MG63 (cell line): ENCODE measurements at places on chromosomes 1 and 21.

GRCh38 chr21:27365394-27365793, 398.5 kb upstream of the ADAMTS5 start:
- no peak for DNase-seq

- no peak for DNase-seq
These were observed 57.9 kb upstream of the TENT5B start for GRCh38 chr1:27070390-27071048.

- DNase-seq: no peak
These were observed 19.9 kb downstream of the INSRR start for GRCh38 chr1:156838972-156839371.

- peak; percentile 33 for DNase-seq
These were observed 12.0 kb upstream of the ADORA3 start for GRCh38 chr1:111515291-111516004.

DNA sequence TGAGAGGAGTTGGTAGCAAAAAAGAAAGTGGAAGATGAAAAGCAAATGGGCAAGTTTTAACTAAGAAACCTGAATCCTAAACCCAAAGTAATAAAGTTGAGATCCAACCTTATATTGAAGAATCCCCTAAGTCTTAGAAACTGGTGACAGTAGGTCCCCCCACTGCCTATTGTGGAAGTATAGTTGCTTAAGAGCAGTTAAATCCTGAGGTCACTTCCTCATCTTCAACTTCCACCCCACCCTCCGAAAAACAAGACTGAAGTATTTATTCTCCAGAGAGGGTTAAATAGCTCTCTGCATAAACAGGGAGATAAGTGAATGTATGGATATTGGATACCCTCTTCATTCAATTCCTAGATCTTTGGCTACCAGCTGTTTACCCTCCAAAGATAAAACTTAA, 3.3 kb upstream of the DSTYK start:
- no peak for DNase-seq

GRCh38 chr1:1092149-1092855, 18.2 kb upstream of the RNF223 start:
- no peak for DNase-seq

DNA sequence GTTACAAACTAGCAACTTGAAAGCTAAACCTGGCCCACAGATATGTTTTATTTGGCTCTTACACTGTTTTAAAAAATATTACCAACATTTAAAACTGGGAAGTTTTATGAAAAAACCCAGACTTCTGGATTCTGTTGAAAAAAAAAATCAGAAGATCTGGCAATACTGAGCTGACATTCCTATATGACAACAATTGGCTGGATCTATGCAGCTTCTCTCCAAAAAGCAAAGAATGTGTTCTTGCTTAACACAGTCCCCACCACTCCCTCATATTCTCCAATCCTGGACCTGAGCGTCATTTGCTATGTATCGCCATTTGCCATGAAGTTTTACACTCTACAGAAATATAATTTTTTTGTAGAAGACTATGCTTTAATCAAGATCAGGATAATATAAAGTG, 859.6 kb downstream of the LTN1 start:
- no peak for DNase-seq

DNA sequence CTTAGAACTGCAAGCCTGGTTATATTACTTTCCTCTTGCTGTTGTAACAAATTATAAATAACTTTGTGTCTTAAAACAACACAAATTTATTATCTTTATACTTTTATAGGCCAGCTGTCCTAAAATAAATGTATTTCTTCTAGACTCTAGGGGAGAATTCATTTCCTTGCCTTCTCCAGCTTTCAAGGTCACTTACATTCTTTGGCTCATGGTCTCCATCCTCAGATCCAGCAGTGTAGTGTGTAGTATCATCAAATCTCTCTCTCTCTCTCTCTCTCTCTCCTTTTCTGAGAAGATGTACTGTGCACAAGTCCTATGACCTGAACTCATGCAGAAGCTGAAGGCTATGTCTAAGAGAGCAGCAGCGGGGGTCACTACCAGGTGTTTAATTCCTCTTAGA, 1510.6 kb downstream of the MRPL39 start:
- DNase-seq: no peak

DNA sequence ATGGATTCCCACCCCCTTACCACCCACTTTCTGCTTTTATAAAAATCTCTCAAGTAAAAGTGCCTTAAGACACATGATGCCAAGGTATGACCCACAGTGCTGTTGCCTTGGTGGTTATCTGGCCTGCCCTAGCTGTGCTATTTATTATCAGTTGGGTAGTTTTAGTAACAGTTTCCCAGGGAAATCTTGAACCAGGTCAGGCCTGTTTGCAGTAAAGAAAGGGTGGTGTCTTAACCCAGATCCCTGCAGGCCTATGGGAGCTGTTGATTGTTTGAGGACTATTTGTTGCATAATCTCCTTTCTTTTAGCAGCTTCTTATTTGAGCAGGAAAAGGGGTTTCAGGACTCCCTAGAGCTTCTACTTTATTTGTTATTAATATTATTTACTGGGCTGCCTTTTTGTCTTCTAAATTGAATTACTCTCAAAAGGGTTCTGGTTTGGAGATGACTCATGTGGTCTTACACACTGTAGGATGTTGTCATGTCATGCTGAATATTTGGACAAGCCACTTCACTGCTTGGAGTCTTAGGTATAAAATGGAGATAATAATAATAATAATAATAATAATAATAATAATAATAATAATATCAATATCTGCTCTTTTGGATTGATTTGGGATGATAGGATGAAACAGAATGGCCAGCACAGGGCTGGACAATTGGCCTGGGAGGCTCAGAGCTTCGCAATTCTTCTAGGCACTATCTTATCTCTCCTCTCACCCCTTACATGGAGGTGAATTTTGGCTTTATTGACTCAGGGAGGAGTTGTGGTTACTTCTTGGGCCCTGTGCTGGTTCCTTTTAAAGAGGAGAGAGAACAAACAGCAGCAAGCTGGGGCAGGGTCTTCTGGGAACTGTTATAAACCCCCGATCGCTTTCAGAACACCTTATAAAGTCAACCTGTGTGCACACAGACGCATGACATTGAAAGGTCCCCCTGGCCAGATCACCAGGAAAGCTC, 252.1 kb downstream of the PRDM2 start:
- DNase-seq: no peak

GRCh38 chr1:221998186-221998612, 256.3 kb upstream of the DUSP10 start:
- no peak for DNase-seq

GRCh38 chr1:18574754-18575153, 55.9 kb upstream of the PAX7 start:
- no peak for DNase-seq

- no peak for DNase-seq
These were observed 96.5 kb downstream of the USP25 start for GRCh38 chr21:15826147-15826780.

DNA sequence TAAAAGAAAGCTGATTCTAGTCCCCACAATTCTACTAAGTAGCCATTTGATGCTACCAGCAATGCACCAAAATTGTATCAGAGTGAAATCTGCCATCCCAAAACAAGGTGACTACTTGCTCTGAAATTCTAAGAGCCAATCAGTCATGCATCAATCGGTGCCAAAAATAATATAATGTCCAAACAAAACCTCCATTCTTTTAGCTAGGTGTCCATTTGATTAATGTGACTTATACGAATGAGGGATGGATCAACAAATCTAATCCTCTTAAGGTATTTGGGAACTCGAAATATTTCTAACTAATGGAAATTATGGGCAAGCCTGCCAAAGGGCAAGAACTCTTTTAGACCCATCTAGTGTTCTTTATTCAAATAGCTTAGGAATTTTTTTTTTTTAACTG, 66.4 kb upstream of the NEK2 start:
- DNase-seq: no peak

- peak; percentile 69 for DNase-seq
These were observed 13.7 kb downstream of the TLR5 start for GRCh38 chr1:223129229-223129901.

DNA sequence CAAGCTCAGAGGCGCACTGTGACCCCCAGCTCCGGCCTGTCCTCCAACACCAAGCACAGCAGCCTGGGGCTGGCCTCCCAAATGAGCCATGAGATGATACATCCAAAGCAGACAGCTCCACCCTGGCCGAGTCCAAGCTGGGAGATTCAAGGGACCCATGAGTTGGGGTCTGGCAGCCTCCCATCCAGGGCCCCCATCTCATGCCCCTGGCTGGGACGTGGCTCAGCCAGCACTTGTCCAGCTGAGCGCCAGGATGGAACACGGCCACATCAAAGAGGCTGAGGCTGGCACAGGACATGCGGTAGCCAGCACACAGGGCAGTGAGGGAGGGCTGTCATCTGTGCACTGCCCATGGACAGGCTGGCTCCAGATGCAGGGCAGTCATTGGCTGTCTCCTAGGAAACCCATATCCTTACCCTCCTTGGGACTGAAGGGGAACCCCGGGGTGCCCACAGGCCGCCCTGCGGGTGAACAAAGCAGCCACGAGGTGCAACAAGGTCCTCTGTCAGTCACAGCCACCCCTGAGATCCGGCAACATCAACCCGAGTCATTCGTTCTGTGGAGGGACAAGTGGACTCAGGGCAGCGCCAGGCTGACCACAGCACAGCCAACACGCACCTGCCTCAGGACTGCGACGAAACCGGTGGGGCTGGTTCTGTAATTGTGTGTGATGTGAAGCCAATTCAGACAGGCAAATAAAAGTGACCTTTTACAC, 29.1 kb downstream of the SLC19A1 start:
- no peak for DNase-seq

DNA sequence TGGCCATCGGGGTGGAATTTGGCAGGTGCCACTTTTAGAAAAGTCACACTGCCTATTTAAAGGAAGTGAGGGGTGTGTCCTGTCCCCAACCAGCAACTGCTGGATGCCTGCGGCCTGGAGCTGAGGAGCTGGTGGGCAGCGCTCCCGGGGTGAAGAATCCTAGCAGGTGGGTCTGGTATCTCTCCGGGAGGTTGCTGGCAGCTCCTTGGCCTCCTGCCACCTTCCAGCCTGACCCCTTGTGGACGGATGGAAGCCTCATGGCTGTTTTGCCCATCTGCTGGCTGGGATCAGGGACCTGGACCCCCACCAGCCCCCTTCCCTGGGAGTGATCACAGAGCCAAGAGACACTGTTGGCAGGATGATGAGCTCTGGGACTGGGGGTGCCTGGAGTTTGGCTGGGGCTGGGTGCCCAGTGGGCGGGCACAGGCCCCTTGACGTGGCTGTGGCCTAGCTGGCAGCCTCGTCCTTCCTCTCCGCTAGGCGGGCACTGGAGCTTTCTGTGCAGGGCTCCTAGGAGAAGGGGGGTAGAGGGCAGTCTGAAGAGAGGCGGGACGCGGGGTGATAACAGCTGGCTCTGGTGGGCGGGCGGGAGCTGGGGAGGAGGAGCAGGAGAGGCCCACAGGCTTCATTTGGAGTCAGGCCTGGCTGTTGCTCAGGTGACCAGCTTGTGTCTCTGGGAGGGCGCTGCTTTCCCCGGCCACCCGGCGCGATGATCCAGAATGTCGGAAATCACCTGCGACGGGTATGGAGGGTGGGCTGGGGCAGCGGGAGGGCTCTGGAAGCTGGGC, at the start of gene ACOT11:
Gene ACOT11 (plus strand): TSS at position 628 of the 788 bp plus-strand sequence. CDS start 82 bp downstream, at position 710.
- DNase-seq: peak; percentile 60

GRCh38 chr1:163361123-163361934, 39.6 kb downstream of the NUF2 start:
- no peak for DNase-seq

GRCh38 chr1:32627596-32628162, 22.7 kb downstream of the ZBTB8OS start:
- DNase-seq: no peak

DNA sequence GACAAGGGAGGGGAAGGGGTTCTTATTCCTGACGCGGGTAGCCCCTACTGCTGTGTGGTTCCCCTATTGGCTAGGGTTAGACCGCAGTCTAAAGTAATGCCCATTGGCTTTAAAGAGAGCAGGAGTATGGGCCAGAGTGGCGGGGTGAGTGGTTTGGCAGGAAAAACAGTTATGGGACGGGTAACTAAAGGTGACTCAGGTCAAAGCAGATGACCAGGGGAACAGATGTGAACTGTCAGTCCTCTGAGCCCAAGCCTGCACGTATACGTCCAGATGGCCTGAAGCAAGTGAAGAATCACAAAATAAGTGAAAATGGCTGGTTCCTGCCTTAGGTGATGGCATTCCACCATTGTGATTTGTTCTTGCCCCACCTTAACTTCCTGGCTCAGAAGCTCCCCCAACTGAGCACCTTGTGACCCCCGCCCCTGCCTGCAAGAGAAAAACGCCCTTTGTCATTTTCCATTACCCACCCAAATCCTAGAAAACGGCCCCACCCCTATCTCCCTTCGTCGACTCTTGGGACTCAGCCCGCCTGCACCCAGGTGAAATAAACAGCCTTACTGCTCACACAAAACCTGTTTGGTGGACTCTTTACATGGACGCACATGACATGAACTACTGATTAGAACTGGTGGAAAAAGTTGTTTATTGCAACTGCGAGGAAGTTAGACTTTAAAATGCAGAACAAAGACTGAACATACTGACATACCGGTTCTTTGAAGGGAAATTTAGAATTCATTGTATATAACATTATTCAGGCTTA, 758 bp upstream of the ATAD3B start:
- peak; percentile 47 for DNase-seq

GRCh38 chr1:39692152-39693074, 1.2 kb upstream of the HPCAL4 start:
- no peak for DNase-seq

GRCh38 chr1:58844176-58844575, 60.3 kb upstream of the JUN start:
- DNase-seq: no peak

GRCh38 chr21:38858026-38858811, 52.5 kb downstream of the ETS2 start:
- DNase-seq: no peak

- DNase-seq: peak; percentile 21
These were observed 27.8 kb downstream of the ECE1 start for GRCh38 chr1:21262293-21263051.

DNA sequence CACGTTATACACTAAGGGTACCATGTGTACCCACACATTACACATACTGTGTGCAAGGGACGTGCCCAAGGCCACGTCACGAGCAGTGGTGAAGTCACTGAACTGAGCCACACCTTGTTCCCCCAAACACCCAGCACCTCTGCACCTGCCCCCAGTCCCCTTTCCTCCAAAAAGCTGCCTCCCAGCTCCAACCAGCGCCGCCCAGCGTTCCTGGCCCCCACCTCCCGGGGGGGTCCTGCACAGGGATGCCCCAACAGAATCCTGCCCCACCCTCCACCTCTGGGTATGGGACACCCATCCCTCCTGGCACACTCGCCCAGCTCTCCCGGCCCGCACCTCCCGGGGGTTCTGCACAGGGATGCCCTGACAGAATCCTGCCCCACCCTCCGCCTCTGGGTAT, 54.1 kb downstream of the CHD5 start:
- DNase-seq: no peak

GRCh38 chr1:87030740-87031690, 116.6 kb downstream of the HS2ST1 start:
- DNase-seq: no peak

GRCh38 chr1:181043025-181043888, 9.5 kb downstream of the MR1 start:
- DNase-seq: no peak

GRCh38 chr21:39451332-39452206, at the start of gene SH3BGR:
Gene SH3BGR (plus strand): TSS chr21:39451970. CDS start chr21:39452097, 127 bp downstream.
- DNase-seq: no peak

- no peak for DNase-seq
These were observed 3.2 kb upstream of the RXFP4 start for GRCh38 chr1:155938220-155938627.
